ENCODE measurements at places on chromosomes 12 and 14.

GRCh38 chr12:39587225-39587624 is 32.4 kb downstream of the ABCD2 start:
- DNase-seq, result no peak

GRCh38 chr14:59150990-59151389 is 37.5 kb upstream of the DAAM1 start:
- no peak for DNase-seq

DNA sequence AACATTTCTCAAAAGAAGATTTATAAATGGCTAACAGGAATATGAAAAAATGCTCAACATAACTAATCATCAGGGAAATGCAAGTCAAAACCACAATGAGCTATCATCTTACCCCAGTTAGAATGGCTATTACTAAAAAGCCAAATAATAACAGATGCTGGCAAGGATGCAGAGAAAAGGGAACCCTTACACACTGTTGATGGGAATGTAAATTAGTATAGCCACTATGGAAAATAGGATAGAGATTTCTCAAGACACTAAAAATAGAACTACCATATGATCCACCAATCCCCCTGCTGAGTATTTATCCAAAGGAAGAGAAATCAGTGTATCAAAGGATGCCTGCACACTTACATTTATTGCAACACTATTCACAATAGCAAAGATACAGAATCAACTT is 58.3 kb downstream of the GUCY2C start:
- DNase-seq, result no peak

DNA sequence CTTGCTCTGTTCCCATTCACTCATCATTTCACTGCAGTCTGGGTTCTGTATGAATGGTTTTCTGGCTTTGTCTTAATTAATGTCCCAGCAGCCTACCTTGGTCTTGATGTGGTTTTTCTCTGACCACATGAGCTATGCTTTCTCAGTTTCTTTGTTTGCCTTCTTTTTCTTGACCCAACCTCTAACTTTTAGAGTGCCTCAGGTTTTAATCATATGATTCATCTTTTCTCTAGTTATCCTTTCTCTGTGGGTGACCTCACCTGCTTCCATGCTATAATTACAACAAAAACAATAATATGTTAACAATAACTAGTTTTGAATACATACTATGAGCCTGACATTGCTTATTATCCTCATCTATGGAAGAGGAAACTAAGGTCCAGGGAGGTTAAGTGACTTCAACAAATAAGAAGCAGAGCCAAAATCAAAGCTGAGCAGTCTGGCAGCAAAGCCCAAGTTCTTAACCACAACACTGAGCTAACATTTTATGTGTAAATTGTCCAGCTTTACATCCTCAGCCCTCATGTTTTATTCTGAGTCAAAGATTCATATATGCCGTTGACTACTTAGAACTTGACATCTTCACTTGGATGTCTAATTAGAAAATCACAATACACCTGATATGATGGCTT is 4.7 kb upstream of the EPYC start:
- no peak for DNase-seq

GRCh38 chr14:64857979-64858744 is 21.5 kb downstream of the SPTB start:
- DNase-seq, result no peak

GRCh38 chr12:120713861-120714482 is 3.7 kb downstream of the UNC119B start:
- DNase-seq, result no peak

DNA sequence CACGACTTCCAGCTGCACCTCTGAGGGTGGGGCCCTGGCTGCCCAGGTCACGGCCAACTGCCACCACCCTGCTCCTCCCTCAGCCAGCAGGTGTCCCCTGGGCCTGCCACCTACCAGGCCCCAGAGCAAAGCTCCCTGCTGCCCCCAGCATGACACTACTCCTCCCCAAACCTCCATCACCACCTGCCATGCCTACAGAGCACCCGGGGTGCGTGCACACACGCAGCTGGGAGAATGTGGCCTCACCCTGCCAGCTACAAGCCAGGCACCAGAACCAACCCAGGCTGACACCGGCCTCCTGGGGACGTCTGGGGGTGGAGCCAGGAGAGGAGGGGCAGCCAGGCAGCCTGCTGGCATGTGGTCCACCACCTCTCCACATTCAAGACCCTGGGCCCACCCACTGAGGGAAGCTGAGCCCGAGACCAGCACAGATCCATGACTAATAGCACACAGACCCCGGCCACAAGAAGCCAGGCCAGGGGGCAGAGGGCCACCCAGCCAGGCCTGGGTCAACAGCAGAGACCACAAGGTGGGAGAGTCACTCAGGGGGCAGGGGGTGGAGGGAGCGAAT is 3.4 kb downstream of the JAG2 start:
- no peak for DNase-seq

- DNase-seq, result no peak
These were observed 2.4 kb downstream of the EAPP start for GRCh38 chr14:34536951-34537676.

DNA sequence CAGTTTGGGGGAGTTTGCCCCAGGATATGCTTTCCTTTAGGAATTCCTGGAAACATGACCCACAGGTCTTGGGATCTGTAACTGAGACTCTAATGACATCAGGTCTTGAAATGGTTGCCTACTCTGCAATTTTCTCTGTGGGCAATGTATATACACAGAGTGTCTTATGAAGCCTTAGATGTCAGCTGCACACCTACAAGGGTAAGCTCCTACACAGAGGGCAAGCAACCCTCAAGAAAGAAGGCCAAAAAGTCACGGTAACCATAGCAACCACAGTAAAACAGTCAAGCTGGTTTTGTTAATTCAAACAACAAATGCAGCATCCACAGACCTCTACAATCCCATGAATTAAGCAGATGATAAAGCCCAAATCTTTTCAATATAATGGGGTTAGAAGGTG is 293.0 kb downstream of the SSPN start:
- no peak for DNase-seq

GRCh38 chr14:75280831-75281653 is 2.4 kb downstream of the FOS start:
- DNase-seq, result no peak

DNA sequence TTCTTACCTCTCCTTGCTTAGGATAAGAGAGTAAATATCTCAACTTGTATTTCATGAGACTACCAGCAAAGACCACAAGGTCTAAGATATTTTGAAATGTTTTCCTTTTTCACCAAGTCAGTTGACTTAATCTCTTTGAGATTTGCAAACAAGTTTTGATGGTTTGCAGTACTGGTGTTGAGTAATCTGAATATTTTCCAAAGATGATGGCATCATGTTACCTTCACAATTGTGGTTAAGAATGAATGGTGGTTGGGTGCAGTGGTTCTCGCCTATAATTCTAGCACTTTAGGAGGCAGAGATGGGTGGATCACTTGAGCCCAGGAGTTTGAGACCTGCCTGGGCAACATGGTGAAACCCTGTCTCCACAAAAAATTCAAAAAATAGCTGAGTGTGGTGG is 225.7 kb downstream of the TMTC2 start:
- no peak for DNase-seq

GRCh38 chr14:89455412-89455811 is 38.4 kb upstream of the FOXN3 start:
- no peak for DNase-seq

- no peak for DNase-seq
These were observed 73.0 kb downstream of the TMEM132D start for GRCh38 chr12:129830796-129831195.

GRCh38 chr14:20798318-20798717 is 4.3 kb downstream of the RNASE1 start:
- DNase-seq, result no peak

GRCh38 chr12:24045816-24046257 is 96.4 kb upstream of the SOX5 start:
- no peak for DNase-seq

DNA sequence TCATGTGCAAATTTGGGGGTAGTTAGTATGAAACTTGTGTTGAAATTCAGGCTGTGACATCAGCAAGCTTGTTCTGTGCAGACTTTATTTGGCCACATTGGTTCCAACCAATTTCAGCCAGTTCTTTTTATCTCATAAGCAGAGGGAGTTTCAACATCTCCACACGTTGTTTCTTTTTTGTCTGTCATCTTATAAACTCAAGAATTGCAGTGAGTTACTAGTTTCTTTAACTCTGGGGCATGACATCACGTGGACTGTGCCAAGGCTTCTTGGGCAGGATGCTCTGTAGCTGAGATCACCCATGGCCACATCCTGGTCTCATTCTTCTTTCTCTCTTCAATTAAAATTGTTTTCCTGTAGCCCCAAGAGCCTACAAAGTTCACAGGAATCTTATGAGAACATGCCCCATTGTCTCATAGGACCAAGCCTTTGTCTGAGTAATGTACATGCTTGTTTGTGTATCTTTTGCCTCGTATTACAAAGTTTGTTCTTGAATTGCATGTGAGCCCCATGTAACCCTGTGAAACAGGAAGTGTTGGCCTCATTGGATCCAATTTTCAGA is 982.0 kb upstream of the TMEM132C start:
- DNase-seq, result no peak

- no peak for DNase-seq
These were observed 20.3 kb upstream of the FAIM2 start for GRCh38 chr12:49923880-49924556.

GRCh38 chr12:51954561-51955361 is 3.3 kb downstream of the ACVR1B start:
- no peak for DNase-seq

DNA sequence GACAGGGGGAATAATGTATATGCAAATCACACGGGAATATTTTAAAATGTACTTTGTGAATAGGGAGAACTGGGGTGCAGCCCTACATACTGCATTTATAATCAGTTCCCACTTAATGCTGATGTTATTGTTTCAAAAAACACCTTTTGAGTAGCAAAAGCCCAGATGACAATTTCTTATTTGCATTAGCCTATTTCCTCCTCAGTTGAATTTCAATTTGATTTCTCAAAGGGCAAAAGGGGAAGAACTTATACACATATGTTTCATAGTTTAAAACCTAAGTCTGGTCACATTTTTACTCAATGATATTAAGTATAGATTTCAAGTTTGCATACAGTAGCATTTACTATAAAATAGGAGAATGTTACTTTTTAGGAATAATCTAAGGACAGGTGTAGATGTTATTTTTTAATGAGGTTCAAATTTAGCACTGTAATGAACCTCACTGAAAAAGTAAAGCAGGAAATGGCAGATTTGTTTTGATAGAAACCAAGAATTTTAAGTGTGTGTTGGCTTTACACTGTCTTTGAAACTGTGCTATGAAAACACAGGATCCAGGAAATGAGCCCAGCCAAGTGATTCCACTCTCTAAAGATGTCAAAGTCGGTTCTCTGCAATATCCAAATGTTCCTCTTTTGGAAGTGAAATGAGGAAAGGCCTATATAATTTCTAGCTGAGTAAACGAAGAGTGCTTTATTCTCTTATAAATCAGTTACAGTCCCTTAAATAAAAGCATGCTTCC is 367.4 kb downstream of the BTG1 start:
- DNase-seq, result no peak

DNA sequence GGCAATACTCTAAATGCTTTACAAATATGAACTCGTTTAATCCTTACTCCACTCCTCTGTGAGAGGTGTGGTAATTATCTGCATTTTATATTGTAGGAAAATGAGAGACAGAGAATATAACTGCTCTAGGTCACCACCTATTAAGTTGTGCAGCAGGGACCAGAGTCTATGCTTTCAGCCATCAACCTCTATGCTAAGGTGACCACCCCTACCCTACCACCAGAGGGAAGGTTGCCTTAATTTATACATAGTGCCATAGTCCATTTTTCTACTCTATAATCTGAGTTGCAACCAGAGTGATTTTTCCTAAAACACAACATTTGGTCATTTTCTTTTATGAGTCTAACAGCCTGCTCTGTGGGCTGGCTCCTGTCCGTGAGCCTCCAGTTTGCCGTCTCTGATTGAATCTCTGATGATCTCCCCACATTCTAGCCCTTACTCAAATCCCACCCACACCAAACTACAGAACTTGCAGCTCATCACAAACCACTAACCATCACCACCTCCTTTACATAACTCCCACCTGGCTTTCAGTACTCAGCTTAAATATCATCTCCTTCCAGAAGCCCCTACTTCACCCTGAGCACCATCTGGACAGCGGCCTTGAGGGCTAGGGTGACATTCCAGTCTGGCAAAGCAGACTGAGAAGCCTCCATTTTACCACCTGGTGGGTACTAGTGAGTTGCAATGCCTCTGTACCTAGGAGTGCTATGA is 126.6 kb downstream of the PPM1H start:
- no peak for DNase-seq

DNA sequence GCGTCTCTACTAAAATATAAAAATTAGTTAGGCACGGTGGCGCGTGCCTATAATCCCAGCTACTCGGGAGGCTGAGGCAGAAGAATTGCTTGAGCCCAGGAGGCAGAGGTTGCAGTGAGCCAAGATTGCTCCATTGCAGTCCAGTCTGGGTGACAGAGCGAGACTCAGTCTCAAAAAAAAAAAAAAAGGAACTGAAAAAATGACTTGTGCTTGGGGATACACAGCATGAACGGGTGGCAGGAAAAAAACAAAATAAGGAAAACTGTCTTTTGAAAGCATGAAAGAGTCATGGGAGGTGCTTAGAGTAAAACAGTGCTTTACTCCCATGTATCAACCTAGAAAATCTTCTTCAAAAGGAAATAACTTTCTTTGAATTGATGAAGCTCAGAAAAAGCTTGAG is 80.8 kb downstream of the TMTC1 start:
- no peak for DNase-seq

DNA sequence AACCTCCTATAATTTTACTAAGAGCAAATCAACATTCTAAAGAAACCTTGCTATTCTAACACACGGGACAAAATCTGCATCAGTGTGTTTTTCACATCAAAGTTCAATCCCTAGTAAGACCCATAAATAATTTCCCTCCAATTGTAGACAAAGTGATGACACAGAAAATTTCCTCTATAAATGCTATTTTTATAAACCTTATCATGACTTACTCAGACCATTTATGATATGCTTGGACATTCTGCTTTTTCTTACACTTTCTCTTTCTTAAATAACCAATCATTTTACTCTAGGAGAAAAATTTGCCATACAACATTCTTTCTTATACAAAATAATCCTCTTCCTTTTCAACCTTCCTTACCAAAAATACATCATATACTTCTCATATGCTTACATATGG is 67.0 kb downstream of the SDR9C7 start:
- DNase-seq, result no peak

- no peak for DNase-seq
These were observed 17.1 kb downstream of the CATSPERB start for GRCh38 chr14:91714805-91715204.

- DNase-seq, result no peak
These were observed 20.3 kb downstream of the KDM2B start for GRCh38 chr12:121560392-121561008.

DNA sequence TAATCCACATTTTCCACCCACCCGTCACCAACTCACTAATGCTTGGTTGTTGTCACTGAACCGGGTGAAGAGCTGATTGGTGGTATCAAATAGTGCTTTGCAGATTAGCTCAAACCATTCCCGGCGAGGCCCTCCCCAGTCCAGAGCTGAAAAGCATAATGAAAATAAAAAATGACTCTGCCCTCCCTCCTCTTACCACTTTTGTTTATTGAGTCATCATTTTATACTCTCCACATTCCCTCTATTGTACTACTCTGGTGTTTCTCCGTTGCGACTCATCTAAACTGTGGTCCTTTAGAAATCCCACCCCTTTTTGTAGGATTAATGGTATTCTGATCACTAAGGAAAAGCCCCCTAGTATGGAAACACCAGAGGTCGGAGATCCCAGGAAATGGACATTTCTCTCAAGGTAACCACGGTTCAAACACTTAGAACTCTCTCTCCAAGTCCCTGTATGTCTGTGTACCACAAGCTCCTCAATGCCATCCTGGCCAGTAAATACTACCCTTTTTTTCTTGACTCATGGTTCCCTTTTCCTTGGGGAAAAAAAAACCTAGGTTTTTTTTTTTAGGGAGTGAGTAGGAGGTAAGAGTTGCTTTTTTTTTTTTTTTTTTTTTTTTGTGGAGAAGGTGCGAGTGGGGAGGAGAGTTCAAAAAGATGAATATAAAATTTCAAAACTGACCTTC is 42.0 kb downstream of the AREL1 start:
- DNase-seq, result no peak

All from esophagus squamous epithelium (tissue), 5 donors.